Keratinocyte (primary cell): ENCODE measurements at places on chromosomes 4 and X.

DNA sequence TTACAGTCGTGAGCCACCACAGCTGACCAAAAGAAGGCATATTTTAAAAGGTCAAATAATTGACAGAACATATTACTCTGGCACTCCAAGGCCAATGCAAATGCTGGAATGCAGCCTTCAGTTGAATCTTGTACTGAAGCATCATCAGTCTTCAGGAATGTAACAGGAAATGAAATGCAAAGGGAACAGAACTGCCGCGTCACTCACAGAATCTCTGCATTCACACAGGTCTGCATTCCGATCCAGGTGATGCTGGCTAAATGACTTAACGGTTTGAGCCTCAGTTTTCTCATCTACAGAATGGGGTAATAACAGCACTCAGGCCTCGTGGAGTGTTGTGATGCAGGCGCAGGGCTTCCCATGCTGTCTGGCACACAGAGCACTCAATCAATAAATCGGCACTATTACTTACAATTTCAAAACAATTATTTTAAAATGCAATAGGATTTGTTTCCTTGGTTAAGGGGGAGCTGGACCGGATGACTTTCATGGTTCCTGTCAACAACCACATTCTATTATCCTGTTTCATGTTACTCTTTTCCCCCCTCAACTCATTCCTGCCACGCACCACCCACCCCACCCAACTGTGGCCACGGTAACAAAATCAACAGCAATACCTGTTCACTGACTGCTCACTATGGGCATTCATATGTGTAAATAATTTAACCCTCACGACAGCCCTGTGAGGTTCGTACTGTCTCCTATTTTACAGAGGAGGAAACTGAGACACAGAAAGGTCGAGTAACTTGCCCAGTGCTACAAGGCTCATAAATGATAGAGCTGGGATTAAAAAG is 32.4 kb downstream of the IGFBP7 start:
- DNase-seq, result peak; percentile 70

DNA sequence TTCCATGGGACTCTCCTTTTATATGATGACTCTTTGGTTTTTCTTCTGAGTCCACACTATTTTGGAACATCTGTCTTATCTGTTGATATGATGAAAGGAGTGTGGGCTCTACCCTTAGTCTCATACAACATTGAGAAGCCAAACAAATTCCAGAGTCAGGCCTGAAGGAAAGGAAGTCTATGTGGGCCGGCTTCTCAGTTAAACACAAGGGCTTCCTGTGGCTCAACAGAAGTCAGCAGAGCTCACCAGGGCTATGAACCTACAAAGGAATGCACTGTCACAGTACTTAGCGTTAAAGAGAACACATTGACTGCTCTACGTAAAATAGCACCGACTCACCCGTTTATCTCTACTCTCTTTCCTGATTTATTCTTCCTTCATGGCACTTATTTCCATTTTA is 641.0 kb upstream of the FRG1 start:
- DNase-seq, result no peak

- DNase-seq, result no peak
Measured at GRCh38 chr4:88737307-88737941, 39.8 kb upstream of the NAP1L5 start.

- no peak for DNase-seq
Measured at GRCh38 chr4:176102414-176103063, 36.9 kb downstream of the WDR17 start.
